Left kidney (tissue), 8 donors: ENCODE measurements at places on chromosomes 12 and 14.
A peak's percentile ranks its signal among the peaks of the same experiment; 100 is the strongest.

- no peak for DNase-seq
These were observed 142.2 kb upstream of the RFLNA start for GRCh38 chr12:124152731-124153130.

DNA sequence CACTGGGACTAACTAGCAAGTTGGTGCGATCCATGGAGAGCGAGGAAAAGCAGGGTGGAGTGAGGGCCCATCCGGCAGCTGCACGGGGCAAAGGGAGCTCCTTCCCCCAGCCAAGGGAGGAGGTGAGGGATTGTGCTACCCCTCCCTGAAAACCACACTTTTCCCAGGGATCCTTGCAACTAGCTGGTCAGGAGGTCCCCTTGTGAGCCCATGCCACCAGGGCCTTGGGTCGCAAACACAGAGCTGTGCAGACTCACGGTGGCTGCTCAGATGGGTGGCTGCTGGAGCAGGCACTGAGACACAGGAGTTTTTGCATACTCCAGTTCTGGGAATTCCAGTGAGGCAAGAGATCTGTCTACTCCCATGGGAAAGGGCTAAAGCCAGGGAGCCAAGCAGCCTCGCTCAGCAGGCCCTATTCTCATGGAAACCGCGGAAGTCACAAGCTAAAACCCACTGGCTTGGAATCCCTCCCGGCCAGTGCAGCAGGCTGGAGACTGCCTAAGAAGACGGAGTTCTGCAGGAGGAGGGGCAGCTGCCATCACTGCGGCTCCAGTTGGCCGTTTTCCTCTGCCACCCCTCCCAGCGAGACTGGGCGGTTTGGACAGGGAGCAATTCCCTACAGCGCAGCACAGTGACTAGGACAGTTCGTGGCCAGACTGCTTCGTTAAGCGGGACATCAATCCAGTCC, 10.9 kb upstream of the ZNF705A start:
- DNase-seq: no peak

- no peak for DNase-seq
These were observed 483.5 kb downstream of the ATP23 start for GRCh38 chr12:58424735-58425392.

GRCh38 chr12:95548056-95548538, 3.2 kb downstream of the USP44 start:
- DNase-seq: no peak

DNA sequence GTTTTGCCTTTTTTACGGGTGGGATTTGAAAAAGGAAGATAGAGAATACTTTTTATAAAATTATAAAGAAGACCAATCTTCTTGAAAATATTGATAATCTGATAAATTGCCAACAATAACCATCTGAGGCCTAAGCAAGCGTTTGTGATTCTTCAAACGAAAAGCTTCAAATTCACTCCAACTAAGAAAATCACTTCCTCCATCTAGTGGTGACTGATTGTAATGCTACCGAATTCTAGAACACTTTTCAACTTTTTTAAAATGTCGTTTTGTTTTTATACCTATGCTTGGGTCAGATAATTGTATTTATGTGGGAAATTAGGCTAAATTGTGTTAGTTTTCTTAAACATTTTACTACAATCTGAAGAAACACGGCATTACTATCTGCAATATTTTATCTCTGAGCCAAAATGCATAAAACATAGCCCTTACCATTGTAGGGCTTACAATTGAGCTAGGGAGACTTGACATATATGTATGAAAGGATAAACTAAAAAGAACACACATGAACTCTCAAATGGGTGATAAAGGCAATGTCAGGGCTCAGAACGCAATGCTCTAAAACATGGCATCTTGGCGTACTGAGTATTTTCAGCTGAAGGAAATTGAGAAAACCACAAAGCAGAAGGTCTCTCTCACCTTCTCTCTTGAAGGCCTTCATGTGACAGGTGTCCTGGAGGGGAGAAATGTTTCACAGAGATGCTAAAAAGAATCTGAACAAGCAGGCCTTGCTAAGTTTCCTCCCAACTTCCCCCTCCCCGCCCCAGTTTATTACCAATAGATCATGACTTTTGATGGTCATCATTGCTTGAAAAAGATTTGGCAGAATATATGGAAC, 36.8 kb upstream of the G2E3 start:
- DNase-seq: peak; percentile 35

- no peak for DNase-seq
These were observed 5.2 kb downstream of the GPX2 start for GRCh38 chr14:64937171-64937820.

GRCh38 chr12:91863702-91864101, 281.9 kb downstream of the BTG1 start:
- no peak for DNase-seq

DNA sequence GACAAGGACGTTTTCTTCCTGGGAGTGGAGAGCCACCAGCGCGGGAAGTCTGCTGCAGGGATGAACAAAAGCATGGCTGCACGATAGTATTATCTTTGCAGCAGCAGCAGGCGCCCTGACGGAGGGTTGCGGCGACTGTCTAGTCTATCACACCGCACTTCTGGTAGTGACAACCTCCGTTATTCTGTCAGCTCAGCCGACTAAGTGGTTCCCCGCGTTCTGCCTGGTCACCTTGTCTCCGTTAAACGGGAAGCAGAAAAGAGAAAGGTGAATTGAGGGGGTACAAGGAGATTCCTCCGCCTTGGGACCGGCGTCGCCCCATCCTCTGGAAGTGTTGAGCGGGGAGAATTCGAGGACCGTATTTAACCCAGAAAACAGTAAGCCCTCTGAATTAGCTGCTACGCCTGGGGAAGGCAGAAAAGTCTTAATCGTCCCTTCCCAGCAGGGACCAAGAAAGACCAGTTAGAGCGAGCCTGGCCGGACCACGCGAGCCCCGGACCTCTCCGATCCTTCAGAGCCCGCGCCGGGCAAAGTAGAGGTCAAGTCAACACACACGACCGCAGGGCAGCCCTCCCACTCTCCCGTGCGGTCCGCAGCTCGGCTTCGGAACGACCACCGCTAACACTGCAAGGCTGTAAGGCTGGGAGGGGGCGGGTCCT, 536 bp upstream of the DAAM1 start:
- DNase-seq: no peak

DNA sequence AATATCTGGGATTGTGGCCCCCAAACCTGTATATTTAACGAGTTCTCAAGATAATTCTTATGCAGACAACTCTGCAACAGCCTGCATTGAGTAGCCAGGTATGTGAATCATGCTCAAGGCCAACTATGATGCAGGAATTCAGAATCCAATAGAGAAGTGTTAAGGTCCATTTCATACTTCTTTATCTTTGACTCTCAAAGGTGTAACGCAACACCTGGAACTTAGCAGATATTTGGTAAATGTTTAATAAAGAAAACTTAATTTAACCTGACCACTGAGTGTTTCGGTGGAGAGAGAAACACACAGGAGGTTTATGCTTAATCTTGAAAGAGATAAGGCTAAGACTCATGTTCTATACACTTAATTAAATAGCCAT, 156.5 kb upstream of the PLEKHG7 start:
- no peak for DNase-seq

DNA sequence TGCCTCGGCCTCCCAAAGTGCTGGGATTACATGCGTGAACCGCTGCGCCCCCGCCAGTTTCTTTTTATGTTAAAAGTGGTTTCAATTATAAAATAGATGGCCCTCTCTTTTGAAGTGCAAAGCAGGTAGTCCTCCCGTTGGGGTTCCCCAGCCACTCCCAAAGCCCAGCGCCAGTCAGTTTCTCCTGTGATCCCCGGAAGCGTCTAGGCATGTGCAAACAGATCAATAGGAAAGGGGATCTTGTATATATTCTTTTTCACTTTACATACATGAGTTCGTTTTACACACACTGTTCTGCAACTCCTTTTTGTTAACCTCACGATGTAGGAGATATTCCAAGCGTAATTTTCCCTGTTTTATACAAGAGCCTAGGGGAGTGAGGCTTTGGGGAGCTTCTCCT, 16.3 kb upstream of the DLK1 start:
- no peak for DNase-seq

DNA sequence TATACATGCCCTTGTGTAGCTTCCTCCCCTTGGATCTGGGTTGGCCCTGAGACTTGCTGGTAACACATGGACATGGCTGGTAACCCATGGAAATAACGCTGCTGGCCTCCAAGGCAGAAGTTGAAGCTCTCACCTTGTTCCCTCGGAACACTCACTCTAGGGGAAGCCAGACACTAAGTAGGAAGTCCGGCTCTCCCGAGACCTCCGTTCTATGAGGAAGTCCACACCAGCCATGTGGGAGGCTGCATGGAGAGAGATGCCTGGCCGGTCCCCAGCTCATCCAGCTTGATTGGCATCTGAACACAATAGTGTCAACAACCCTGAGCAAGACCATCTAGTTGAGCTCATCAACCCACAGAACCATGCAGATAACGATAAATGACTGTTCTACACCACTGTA, 39.7 kb upstream of the VRK1 start:
- DNase-seq: no peak

- DNase-seq: no peak
These were observed 69.0 kb upstream of the GPHB5 start for GRCh38 chr14:63387711-63388110.

DNA sequence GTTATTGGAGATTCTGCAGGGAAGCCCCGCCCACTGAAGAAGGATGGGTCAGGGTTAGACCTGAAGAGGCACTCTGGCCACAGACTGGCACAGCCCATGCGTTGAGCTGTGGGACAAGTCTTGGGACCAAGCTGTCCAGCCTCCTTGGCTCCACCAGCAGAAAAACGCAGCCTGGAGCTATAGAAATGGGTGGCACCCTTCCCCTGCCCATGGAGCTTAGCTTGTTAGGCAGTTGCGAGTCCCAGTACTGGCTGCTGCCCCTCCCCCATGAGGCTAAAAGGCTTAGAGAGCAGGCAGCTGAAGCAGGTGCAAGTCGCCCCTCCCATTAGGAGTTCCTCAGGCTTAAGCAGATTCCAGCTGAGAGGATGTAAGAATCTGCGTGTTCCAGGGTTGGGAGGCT, 1124.0 kb upstream of the TMEM132C start:
- DNase-seq: no peak

DNA sequence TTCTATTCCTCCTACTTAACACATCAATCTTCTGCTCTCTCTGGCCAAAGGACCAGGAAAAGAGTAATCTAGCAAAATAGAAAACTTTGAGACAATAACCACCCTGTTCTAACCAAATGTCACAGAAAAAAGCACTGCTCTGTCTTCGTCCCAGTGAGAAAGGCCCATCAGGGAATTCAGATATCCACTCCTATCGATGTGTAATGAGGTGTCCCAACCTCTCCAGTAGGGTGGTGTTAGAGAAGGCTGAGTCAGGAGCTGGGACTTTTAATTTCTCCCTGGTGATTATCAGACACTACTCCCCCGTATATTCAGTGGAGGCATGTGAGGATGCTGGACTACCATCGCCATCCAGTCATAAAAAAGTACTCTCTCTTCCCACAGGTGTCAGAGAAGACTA, 130.3 kb downstream of the TMTC3 start:
- DNase-seq: no peak

- no peak for DNase-seq
These were observed 215.0 kb downstream of the BMP4 start for GRCh38 chr14:53741479-53742232.

- no peak for DNase-seq
These were observed 42.1 kb downstream of the SFSWAP start for GRCh38 chr12:131753005-131753404.

DNA sequence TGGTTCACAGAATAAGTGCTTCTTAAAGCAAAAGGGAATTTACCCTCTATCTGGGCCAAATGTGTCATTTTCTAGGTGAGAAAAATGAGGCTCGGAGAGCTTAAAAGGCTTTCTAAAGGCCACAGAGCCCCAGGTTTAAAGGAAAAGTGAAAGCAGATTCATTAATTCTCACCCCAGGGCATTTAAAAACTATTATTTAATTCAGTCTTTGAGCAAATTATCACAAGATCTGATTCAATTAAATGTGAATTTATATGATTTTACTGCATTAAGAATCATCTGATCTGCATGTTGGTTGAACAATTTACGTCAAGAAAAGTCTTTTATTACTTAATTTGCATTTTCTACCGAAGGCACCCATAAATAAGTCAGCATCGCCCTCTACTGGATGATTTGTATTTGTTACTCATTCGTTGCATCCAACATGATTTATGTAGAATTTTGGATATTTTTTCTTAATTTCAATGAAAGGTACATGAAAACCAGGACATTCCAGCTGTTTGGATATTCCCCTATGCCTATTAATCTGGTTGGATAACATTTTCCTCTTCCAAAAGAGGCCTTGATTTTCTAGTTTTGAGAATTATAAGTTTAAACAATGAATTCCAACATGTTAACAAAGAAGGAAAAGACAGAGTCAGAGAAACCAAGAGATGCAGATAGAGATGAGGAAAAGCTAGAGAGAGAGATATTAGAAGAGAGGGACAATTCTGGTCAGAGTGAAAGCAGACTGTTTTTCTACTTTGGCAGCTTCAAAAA, 19.1 kb upstream of the DHRS7 start:
- peak; percentile 80 for DNase-seq

DNA sequence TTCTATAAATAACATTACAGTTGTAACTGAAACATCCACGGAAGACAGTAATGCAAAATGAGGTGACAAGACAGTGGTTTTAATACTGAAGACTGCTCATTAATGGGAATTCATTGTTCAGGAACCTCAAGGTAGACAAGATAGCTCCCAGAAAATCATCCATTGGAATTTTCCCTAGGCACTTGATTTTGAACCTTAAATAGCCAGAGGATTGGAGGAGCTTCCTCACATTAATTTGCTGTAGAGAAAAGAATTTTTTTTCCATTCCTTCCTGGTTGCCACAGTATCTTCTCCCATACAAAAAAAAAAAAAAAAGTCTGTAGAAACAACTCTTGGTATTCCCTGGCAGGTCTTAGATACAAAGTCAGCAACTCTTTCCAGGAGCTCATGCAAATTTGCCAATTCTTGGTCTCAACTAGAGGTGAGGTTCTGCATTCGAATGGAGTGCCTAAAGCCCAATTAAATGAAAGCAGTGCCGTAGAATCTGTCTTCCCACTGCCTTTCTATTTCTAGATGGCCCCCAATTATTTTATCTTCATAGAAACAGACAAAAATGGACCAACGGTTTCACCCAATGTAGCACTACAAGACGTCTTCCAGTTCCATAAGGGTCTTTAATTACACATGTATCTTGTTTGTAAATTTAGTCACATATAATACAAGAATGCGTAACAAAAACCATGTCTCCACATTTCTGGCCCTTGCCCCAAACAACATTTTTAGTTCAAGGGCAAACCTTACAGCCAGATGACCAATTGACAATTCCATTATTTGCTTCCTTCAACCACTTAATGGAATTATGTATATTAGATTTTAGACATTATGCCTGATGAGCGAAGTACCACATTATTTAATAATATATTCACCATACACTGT, 13.5 kb downstream of the SLC38A2 start:
- DNase-seq: no peak

DNA sequence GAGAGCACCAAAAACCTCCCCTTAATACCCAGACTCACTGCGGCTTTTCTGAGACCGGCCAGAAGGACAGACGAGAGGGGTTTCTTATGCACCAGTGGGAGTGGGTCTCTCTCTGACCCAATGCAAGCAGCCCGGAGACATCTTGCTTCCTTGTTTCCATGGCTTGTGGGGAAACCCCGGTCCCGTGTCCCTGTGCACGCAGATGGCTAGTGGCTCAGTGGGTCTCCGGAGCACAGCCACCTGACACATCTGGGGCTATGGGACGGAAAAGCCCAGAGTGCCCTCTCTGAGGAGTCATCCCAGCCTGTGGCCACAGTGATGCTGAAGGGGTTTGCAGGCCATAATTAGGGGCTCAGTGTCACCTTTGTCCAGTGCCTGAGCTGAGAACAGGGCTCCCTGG, 197.6 kb downstream of the PHETA1 start:
- no peak for DNase-seq
